ENCODE measurements at places on chromosomes 16 and 17.
A peak's percentile ranks its signal among the peaks of the same experiment; 100 is the strongest.

GRCh38 chr17:68457539-68458259 lies 403 bp upstream of the WIPI1 start:
- peak; percentile 97 for DNase-seq

DNA sequence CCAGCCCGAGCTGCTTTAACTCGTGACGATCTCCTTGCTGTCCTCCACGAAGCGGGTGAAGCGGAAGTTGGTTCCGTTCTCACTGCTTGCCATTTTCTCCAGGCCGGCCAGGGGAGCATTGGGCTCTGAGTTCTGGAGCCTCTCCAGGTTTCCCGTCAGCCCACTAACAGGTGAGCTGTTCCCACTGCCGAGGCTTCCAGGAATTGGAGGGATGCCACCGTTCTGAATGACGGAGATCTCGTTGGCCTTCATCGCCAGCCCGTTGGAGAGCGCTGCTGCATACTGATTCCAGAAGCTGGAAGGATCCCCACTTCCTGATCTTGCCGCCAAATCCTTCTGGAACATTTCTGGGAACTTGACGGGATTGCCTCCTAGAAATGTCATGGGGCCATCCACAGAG lies 14.0 kb downstream of the SALL1 start:
- peak; percentile 80 for DNase-seq

DNA sequence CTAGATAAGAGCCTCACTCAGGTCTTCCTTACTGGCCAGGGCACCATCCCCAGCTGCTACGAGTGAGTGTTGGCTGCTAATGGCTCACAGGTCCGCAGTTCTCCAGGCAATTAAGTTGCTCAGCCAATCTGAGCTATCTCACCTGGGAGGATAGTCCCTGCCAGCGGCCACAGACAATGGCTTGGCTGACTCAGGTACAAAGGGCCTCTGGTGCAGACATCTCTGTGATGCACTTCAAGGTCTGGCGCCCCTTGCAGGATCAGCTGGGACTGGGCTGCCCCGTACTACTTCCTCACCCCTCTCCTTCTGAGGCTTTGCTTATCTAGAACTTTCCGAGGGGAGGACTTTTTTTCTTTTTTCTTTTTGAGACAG lies 49.2 kb upstream of the EMP2 start:
- DNase-seq = no peak

DNA sequence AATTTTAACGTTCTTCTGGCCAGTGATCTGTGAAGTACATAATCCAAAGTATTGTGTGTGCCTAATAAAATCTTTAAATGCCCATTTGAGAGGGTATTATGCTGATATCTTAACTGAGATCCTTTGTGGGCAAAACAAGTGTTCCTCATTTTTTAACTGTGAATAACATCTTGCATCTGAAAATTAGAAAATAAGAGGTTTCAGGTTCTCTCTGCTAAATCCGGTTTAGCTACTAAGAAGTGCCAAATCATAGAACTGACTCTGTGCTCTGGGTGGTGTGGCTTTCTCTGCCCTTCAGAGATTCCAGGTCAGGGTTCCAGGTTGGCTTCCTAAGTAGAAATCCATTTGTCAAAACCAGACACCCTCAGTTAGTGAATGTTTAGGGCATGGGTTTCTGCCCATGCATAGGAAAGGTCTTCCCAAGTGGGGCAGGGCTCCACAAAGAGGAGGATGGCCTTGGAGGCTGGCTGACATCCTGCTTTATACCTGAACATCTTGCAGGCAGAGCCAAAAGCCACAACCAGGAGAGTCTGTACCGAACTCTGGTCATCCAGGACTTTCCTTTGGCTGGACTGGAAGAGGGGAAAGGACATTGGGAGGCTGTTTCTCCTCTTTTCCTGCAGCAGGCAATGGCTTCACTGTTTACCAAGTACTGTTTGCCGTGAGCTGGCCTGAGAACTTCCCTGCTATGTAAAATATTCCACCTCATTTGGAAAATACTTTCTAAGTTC lies 8.5 kb downstream of the ALDH3A2 start:
- no peak for DNase-seq

GRCh38 chr17:82316651-82317393 lies 586 bp downstream of the CD7 start:
- DNase-seq = no peak

DNA sequence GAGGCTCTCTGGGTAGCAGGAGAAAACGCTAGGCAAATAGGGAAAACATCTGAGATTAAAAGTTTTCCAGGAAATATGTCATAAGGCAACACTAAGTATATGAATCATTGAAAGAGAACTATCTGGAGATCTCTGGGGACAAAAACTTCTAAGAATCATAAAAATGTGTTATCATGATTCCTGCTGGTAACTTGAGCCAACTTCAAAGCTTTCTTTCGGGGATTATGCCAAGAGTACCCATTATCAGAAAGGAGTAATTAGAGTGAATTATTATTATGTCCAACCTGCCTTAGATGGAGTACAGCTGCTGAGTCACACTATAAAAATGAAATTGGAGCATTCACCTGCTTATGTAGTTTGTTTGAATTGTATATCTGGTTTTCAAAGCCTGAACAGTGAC lies 488.5 kb upstream of the SOX9 start:
- DNase-seq = no peak

GRCh38 chr16:74431516-74431915 lies 10.2 kb upstream of the CLEC18B start:
- no peak for DNase-seq

DNA sequence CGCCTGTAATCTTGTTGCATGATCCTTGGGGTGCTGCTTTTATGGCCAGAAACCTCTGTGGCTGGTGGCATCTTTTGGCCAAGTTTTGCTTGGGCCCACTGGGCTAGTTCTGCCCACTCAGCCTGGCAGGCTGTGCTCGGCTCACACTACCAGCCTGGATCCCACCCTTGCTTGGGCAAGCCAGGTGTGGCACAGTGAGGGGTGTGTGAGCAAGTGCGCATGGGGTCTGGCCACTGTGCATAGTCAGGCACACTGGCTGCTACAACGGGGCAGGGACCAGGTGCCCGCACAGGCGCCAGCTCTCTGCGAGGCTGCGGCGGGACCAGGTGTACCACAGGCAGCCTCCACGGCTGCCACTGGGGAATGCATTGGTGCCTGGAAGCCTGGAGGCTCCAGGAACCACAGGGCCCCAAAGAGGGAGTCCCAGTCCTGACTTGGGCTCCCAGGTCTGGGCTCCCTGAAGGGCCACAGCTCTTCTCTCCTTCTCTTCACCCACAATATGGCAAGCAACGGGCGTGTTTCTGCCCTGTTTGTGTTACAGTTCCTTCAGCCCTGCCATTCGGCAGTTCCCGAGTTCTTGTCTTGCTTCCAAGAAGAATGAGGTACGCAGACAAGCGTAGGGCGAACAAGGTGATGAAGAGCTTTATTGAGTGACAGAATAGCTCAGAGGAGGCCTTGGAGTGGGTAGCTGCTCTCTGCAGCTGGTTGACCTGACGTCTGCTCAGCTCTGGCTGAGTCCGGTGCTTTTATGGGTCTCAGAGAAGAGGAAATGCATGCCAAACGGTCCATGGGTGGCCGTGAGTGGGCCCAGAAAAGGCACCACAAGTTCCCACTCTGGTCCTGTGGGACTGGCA lies 26.7 kb upstream of the PRM1 start:
- no peak for DNase-seq

DNA sequence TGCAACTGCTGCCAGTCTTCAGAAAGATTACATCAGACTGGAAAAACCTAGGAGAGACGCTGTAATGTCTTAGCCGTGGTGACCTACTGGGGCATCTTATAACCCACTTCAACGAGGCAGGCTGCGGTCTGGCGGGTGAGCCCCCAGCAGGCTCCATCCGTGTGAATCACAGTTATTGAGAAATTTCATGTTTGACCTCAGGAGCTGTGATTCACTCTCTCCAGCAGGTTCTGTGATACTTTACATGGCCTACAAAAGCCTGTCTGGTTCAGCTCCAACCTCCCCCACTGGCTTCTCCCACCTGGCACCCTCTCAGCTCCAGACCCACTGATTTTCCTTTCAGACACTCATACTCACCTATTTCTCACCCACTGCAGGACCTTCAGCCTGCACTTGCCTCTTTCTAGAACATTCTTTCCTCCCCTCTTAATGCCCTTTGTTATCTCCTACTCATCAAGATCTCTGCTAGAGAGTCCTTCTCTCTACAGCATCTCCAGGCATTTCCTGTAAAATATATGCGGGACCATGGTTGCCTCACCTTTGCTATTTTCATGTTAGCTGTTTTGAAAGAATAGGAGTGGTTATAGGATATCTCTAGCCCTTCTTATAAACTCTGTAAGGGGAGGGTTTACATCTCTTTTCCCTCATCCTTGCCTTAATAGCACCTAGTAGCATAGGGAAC lies 227.9 kb downstream of the MAF start:
- no peak for DNase-seq

DNA sequence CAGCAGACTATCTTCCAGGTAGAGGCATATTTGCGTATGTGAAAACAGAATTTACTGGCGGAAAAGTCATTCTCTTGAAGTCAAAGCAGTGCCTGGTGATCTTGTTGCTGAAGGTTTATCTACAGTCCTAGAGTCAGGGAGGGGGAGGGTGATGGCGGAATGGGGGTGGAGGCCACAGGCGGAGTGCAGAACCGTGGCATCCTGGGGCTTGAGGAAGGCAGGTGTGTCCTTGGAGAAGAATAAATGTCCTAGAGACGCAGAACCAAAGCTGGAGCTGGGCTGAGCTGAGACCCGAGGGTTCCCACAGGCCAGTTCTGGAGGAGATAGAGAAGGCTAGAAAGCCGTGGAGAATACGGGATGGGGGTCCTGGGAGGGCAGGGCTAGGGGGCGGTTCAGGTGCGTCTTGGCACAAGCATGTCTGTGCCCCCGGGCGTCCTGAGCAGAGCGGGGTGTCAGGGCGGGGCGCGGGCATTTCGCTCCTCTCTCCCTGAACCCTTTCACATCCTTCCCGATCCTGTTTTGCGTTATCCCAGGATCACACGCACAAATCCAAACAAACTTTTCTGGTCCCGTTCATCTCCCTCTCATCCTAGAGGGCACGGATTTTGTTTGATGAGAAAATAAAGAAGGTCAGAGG lies 76.9 kb upstream of the CREBBP start:
- DNase-seq = no peak

GRCh38 chr17:28972437-28972836 lies 21.1 kb upstream of the PHF12 start:
- no peak for DNase-seq

DNA sequence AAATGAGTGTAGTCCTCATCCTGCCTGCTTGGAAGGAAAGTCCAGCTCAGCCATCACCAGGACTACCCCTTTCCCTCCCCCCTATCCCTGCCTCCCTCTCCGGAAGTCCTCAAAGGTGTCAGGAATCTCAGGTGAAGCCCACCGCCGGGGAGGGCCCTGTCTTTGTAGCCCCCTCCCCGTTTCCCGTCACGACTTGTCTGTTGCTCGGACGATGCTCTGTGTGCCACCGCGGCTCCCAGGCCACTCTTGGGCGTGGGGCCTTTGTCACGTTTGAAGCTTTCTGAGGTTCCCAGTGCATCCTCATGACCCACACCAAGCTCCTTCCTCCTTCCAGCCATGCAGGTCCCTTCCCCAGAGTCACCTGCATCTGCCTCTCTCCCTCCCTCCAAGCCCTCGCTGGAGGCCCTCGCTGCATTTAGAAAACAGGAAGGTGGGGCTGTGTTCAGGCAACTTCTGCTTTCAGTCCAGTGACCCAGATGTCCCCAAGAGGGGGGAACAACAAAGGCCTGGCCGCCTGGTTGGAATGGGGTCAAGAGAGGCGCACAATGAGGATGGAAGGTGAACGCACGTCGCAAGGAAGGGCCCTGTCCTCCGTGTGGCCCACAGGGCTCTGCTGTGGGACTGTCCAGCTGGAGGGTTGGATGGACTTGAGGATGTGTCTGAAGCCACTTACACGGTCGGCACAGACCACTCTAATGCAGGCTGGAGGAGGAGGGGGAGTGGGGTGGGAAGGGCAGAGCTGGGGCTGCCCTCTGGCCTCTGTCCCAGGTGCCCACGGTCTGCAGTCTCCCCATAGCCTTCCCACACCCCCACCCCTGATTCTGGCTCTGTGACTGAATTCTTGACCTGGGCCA lies 59.9 kb downstream of the OR1D5 start:
- peak; percentile 46 for DNase-seq

DNA sequence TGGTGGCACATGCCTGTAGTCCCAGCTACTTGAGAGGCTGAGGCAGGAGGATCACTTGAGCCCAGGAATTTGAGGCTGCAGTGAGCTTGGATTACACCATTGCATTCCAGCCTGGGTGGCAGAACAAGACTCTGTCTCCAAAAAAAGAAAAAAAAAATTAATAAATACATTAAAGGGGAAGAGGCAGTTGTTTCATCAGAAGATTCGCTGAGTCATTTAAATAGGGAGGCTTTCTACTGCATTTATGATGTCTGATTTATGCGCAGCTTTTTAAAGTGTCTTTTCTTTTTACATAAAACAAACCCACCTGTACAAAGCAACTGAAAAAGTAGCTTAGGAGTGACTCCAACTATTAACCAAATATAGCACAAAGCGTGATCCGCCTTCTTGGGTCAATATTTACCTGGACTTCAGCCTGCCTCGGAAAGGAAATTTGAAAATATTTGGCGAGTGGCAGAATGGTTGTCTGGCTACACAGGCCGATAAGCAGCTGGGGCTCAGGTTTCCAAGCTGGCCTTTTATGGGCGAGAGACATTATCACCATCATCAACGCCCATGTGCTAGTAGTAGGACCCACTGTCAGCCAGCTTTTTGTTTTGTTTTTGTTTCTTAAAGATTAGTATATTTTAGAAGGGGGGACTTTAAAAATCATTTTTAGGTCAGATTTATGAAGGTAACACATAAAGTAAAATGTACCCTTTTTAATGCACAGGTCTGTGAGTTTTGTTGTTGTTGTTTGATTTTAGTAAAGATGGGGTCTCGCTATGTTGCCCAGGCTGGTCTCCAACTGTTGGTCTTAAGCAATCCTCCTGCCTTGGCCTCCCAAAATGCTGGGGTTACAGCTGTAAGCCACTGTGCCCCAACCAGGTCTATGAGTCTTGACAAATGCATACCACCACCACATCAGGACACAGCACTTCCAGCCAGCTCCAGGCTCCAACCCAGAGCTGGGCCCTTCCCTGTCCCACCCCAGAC lies 42.5 kb upstream of the RASD1 start:
- no peak for DNase-seq

GRCh38 chr17:77150196-77150595 lies 9.4 kb downstream of the SEC14L1 start:
- no peak for DNase-seq

GRCh38 chr17:48995304-48995973 lies 1.7 kb upstream of the IGF2BP1 start:
- no peak for DNase-seq

GRCh38 chr17:11610999-11611566 lies 12.8 kb downstream of the DNAH9 start:
- DNase-seq = no peak

GRCh38 chr16:11470676-11471415 lies 115.9 kb downstream of the LITAF start:
- no peak for DNase-seq

DNA sequence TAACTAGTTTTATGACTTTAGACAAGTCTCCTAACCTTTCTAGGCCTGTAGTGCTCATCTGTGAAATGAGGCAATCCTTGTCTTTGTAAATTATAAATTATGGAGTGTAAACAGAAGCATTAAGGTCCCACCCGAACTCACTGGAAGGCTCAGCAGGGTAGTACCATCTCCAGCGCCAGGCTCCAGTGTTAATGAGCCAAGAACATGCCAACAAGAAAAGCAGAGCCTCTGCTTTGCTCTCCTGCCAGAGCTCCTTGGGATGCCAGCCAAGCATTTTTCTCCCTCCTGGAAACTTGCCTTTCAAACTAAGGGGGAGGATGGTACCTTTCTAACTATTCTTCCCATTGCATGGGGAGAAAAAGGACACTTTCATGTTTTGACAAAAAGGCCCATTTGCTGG lies 14.9 kb downstream of the LIMD2 start:
- DNase-seq = no peak

GRCh38 chr17:82933911-82934310 lies 94.1 kb upstream of the ZNF750 start:
- DNase-seq = no peak

GRCh38 chr16:79261481-79261940 lies 339.0 kb downstream of the MAF start:
- no peak for DNase-seq

All from amygdala (tissue), 56 donors.